ENCODE measurements at places on chromosomes 1 and 21.

DNA sequence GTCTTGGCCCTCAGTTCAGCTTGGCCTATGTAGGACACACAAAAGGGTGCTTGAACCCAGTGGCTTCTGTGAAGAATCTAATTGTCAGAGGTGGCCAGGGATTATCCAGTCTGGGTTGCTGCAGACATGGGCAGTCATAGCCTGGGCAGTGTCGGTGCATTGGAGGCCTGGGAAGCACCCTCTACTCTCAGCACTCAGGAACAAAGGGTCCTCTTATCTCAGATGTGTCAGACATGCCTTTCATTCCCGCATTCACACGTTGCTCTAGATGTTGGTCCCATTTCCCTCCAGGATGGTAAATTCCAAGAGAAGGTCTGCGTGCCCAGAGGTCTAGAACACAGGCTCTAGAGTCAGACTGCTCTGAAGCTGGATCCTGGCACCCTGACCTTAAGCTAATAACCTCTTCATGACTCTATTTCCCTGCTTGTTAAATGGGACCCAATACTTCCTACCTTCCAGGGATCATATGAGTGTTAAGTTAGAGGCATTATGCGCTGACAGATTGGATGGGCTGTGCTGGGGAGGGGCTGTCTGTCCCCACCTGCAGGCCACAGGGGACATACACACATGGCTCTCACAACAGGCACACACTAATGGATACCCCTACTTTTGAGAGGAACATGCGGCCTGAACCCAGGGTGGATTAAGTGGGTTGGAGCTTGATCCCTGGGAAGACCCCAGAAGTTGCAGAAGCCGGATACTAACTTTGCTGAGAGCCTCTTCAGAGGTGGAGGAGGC lies 16.5 kb upstream of the EDN2 start:
- DNase-seq, result no peak

- no peak for DNase-seq
Measured at GRCh38 chr1:240074422-240074821, 17.3 kb upstream of the FMN2 start.

DNA sequence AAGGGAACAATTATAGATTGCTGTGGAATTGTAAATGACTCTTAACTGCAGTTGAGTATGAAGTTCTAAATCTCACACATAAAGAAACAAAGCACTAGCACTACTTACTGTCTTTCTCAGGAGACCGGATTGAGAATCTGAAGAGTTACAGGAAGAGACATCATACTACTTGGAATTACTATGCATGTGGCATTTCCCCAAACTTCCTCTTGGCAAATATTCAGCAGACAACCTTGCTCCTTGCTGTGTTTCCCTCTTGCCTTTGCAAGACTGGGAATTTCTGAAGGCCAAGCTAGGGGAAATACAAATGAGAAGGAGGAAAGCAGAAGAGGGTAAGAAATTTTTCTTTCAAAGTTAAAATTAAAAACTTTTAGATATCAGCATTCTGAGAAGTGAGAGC lies 173.6 kb upstream of the KCTD3 start:
- DNase-seq, result no peak

DNA sequence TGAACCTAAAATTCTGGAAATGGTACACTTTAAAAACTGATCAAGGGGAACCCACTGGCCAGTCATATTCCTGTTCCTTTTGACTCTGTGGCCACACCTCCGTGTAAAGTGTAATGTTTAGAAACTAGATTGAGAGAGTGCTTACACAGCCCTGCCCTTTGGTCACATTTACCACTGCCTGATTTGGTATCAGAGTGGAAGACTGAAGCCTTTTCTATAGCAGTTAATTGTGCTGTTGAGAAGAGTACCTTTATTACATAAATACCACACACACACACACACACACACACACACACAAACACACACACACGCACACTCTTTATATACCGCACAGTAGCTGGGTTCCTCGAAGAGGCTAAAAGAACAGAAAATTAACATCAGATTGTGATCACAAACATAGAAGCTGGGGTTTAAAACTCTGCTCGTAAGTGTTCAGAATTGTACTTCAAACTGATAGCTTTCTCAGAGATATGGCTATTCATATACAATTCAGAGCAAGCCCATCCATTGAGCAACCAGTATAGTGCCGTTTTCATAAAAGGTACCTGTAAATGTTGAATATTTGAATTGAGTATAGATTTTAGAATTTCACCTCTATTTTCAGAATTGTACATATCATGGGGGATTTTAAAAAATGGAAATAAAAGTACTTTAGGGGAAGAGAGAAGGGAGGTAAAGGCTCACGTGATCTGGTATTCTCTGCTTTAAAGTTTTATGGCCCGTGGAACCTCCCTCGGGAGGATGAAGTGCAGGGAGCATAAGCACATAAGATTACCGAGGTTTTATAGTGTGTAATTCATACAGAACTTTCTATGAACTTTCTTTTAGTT lies 37.5 kb downstream of the CAMTA1 start:
- no peak for DNase-seq

DNA sequence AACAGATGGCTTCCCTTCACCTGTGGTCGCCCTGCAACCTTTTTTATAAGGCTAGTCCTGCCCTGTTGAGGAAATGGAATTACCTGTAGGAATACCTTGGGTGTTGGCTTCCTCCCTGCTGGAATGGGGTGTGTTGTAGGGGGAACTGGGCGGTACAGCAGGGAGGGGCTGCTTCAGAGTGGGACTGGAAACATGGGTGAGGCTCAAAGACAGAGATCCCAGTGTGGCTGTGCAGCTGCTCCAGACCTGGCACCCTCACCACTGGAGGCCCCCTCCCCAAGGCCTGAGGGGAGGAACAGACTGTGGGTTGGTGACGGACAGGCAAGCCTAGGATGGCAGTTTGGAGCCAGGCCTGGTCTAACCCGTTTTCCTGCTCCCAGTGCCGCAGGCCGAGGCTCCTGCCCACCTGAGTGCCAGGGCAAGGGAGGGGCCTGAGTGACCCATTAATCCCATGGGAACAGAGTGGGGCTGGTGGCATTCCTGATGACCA lies 4.5 kb downstream of the EFNA3 start:
- no peak for DNase-seq

DNA sequence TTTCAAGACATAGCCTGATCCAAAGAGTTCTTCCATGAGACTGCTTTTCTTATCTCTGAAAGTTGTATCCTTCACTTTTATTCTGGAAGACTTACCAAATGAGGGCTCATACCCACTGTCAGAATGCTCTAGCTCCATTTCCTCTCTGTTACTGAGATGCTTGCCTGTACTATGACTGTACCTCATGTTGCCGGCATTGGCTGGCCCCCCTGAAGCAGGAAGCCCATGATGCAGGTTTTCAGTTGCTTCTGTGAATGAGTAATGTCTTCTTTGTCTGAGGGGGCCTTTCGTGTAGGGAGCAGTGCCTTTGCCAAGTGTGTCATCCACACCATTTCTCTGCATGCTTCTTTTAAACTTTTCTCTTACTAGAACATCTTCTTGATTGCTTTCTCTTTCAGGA lies 39.5 kb downstream of the LCA5L start:
- no peak for DNase-seq

GRCh38 chr1:173864179-173864867 lies 3.5 kb downstream of the GAS5 start:
- DNase-seq, result no peak

GRCh38 chr1:9044236-9044635 lies 18.0 kb upstream of the SLC2A7 start:
- DNase-seq, result no peak

GRCh38 chr1:107200631-107201030 lies 59.8 kb downstream of the NTNG1 start:
- DNase-seq, result no peak

DNA sequence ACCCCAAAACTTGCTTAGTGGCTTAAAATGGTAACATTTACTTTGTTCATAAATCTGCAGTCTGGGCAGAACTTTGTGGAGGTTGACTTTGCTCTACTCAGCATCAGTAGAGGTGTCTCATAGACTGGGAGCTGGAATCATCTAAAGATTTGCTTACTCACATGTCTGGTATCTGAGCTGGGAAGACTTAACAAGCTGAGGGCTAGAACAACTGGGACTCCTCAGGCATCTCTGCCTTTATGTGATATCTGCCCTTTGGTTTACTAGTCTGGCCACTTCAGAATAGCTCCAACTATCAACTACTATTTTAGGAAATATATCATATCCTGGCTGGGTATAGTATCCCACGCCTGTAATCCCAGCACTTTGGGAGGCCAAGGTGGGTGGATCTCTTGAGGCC lies 82.5 kb downstream of the C4BPA start:
- DNase-seq, result no peak

- no peak for DNase-seq
Measured at GRCh38 chr1:160353223-160353622, 10.0 kb downstream of the NCSTN start.

DNA sequence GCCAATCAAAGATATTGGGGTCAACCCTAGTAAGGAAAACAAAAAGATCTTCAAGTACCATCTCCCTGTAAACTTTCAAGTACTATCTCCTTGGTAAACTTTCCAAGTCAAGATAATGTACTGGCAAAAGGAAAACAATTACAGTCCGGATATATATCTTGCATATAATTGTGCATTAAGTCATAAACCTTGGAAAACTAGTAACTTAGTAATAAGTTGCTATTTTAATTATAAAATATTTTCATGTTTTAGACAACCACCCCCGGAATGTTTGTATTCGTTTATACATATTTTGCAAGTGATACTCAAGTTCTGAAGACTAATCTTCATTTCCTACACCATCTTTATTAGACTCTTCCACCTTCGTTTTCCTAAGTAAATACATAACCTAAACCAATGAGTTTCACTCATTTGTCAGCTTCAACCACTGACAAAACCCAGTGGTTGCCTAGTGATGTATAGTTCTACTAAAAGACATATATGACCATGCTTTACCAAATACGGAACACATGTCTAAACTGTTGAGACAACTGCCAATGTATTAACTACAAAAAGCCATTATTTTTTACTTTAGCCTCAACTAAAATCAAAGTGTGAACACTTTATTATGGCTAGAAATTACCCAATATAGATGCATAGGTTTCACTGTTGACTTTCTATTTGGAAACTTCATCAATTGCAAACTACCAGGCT lies 1.7 kb downstream of the AKT3 start:
- no peak for DNase-seq

- DNase-seq, result no peak
Measured at GRCh38 chr1:73100216-73100615, 817.9 kb upstream of the NEGR1 start.

DNA sequence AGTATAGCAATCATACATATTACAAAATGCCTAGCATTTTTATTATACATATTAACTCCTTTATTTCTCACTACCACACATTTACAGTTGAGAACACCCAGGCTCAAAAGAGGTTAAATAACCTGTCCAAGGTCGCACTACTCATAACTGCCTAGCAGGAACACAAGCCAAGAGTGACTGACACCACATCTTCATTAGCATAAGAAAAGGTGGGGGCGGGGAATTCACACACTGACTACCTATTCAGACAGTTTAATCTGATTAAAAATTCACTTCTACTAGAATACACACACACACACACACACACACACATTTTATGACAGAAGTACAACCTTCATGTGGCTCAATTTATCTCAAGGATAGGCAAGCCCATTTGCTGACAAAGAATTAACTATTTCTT lies 77.8 kb upstream of the CACHD1 start:
- no peak for DNase-seq

GRCh38 chr1:17272066-17272465 lies 23.2 kb downstream of the PADI3 start:
- no peak for DNase-seq

GRCh38 chr1:32918179-32918578 lies 17.0 kb upstream of the TMEM54 start:
- DNase-seq, result no peak

DNA sequence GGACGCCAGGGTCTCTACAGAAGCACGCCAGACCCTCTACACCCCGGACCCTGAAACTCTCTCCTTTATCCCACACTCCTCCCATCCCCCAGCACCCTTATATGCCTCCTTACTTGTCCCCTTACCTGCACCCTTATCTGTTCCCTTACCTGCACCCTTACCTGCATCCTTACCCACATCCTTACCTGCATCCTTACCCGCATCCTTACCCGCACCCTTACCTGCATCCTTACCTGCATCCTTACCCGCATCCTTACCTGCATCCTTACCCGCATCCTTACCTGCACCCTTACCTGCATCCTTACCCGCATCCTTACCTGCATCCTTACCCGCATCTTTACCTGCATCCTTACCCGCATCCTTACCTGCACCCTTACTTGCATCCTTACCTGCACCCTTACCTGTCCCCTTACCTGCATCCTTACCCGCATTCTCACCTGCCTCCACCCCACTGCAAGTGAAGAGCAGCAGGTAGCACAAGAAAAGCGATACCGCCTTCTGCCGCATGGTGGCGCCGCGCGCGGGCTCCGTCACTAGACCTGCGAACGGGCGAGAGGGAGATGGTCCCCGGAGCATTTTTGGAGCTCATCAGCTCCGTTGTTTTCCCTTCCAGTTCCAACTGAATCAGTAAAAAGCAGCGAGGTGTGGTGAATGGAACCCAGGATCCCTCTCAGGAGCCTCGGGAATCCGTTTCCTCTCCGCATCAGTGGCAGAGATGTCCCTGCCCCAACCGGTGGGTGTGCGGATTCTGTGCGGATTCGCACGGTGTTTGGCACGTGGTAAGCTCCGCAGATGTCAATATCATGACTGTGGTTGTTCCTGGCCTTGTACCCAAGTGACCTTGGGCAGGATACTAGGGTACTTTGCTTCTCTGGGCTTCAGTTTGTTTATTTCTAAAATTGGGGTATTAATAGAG lies 2.9 kb downstream of the IFI6 start:
- DNase-seq, result no peak

DNA sequence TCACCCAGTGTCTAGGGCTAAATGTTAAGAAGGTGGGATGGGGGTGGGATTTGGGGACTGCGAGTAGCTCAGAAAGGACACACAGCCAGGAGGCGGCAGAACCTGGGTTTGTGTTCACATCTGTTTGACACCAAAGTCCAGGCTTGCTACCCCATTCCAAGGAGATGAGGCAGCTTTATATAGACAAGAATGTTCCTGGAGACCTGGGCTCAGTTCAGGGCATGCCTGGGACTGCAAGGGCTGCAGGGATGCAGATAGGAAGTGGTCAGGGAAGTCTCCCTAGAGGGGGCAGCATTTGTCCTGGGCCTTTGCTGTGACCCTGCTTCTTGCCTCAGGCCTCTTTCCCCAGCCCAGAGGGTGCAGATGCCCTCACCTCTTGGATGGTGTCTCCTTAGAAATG lies 16.3 kb downstream of the PADI3 start:
- DNase-seq, result no peak

- DNase-seq, result no peak
Measured at GRCh38 chr1:28127617-28128257, 39.3 kb upstream of the EYA3 start.

GRCh38 chr1:32775640-32776337 lies 41.4 kb downstream of the YARS1 start:
- no peak for DNase-seq

GRCh38 chr1:156430303-156430702 lies 61.3 kb downstream of the RHBG start:
- DNase-seq, result no peak
